Caudate nucleus (tissue), 63 donors: ENCODE measurements at places on chromosomes 3 and 15.

DNA sequence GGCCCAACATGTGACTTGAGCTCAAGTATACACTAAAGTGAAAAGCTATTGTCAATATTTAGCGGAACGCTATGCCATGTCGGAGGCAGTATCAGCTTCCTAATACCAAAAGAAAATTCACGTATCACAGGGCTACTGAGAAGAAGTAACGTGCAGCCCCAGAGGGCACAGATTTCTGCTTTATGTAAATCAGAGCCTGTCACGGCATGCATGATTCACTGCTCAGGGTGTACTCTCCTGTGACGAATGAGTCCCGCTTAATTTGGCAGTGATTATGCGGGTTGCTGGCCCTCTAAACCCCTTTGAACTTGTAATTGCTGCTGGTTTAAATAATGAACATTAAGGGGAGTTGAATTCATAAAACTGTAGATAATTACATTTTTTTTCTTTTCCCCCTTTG is 85.3 kb downstream of the MEIS2 start:
- peak; percentile 71 for DNase-seq

DNA sequence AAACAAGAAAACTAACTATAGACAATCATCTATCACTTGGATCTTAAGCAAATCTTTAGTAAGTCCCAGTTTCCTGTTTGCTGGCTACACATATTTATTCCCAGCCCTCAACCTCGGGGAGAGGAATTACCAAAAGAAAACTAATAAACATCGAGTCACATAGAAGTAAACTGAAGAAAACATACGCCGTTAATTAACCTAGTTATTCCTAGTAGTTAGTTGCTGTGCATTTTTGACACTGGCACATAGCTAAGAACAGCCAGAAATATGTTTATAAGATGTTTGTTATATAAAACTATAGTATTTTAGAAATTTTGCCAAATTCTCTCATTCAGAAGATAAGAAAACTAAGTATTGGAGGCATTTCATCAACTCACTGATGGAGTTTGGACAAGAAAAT is 407.2 kb upstream of the ARHGEF26 start:
- no peak for DNase-seq

- DNase-seq = no peak
Observed at GRCh38 chr3:190303884-190304283, 18.4 kb downstream of the CLDN1 start.

- DNase-seq = no peak
Observed at GRCh38 chr3:134134698-134135415, 105.1 kb upstream of the SLCO2A1 start.

GRCh38 chr3:46660543-46661523 is 32.6 kb downstream of the ALS2CL start:
- DNase-seq = no peak

- DNase-seq = no peak
Observed at GRCh38 chr3:18483226-18483625, 58.1 kb upstream of the SATB1 start.

DNA sequence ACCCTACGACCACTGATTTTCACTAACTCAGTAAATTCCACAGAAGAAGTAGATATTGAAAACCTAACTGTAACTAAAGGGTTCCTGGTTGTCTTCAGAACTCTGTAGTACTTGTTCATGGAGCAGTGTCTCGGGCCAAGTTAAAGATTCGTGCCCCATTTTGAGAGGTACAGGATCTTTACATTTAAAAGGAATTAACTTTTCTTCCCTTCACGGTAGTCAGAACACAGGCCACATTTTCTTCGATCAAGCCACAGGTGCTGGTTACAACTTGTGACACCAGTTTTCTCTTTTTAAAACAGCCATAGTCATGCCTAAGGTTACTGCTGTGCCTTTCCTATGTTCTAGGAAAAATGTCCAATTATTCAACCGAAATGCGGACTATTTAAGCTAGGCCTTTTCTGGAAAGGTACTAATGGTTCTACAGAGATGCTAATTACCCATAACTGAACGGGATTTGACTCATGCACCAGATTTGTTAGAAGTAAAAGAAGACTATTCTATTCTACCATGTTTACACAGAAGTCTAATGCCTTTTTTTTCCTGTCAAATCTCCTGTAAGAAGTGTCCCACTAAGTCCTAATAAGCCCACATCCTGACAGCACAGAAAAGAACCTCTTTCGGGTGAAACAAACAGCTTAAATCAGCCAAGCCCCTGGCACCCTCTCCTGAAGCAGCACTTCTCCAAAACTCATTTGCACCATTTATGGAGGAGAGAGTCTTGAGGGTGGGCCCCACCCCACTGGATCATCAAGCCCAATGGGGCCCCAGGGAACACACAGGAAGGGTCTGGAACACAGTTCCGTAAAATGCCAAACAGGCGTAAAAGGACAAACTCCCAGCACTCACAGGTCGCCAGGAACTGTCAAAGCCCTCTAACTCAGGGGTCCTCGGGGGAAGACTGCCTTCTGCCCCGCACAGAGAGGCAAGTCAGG is 1.9 kb downstream of the LRIG1 start:
- DNase-seq = no peak

GRCh38 chr3:86481031-86481430 is 509.9 kb downstream of the VGLL3 start:
- no peak for DNase-seq

GRCh38 chr3:50172626-50173220 is 17.6 kb downstream of the SEMA3F start:
- DNase-seq = no peak

DNA sequence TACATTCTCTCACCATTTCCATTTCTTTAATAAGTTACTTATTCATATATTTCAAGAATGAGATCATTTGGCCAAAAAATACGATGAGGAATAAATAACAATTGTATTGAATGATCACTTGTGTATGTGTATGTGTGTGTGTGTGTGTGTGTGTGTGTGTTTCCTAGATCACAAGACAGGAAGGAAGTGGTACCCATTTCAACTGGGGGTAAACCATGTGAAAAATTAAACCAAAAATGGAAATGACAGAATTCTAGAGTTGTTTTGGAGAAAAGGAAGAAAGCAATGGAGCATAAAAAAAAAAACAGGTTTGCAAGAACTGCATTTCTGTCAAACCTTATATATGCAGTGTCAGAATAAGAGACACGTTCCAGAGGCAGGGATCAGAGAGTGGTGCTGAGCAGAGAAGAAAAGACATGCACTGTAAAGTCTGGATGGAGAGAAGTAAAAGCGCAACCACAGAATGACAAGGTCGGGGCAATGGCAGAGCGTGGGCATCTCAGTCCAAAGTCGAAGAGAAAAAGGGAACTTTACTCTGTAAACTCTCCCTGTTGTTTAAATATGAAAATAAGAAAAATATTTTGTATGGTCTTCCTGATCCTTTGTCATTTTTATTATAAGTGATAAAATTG is 75.5 kb downstream of the PEX5L start:
- DNase-seq = no peak

DNA sequence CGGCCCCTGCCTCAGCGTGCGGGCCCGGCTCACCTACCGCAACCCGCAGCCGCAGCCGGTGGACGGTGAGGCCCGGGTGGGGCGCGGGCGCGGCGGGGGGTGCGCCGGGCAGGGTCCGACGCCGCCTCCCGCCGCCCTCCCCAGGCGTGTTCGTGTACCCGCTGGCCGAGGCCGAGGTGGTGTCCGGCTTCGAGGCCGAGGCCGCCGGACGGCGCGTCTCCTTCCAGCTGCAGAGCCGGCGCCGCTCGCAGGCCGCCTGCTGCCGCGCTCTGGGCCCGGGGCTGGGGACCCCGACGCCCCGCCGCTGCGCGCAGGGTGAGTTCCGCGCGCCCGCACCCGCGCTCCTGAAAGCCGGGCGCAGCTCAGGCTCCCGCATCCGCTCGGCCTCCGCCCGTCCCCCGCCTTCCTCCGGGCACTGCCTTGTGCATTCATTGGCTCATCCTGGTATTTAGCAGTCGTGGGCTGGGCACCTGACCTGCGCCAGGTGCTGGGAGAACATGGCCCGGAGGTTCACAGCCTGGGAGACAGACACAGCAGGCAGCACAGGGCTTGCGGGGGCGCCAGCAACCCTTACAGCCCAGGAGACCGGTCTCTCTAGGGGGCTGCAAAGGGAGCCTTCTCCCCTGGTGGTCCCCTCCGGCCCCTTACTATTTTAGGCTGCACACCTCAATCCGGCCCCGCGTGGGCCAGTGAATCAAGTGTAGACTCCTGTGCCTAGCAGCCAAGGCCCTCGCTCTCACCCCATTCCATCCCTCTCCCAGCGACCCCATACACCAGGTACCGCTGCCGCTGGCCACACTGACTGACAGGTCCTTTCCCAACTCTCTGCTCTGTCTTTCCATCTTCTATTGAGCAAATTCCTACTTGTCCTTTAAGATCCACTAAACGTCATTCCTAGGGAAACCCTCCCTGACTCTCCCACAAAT is 1.5 kb downstream of the VWA5B2 start:
- DNase-seq = no peak

DNA sequence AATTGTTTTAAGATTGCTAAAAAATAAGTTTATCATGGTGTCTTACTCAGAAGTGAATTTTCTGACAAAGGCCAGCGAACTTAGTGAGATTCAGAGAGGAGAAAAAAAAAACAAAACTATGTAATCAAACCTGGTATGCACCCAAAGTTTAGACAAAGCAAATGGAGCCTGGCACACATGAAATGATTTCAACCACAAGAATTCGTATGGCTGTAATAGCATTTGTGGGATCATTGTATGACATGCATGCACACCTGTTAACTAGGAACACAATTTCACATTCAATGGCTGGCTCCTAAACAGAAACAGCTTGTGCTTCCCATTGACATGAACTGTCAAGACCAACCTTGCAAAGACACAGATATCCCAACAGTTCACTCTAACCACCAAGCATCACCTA is 94.6 kb downstream of the ZIC4 start:
- DNase-seq = no peak

DNA sequence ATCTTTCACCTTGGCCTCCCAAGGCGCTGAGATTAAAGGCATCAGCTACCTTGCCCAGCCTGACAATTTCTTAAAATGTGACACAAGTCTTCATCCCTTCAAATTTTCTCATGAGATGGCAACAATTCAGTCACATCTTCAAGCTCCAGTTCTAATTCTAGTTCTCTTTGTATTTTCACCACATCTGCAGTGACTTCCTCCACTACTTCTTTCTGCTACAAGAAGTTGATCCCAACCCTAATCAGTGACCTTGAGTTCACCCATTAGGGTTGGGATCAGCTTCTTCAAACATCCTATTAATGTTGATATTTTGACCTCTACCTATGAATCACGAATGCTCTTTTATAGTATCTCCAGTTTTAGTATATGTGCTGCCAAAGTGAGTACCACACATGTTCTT is 59.8 kb downstream of the TRIM71 start:
- DNase-seq = no peak

- DNase-seq = no peak
Observed at GRCh38 chr15:36263666-36264065, 315.8 kb upstream of the CDIN1 start.

- no peak for DNase-seq
Observed at GRCh38 chr3:50411229-50411628, 51.9 kb upstream of the TMEM115 start.

- no peak for DNase-seq
Observed at GRCh38 chr3:138082085-138082991, 33.1 kb downstream of the DZIP1L start.

GRCh38 chr3:50241163-50241562 is 5.2 kb downstream of the GNAI2 start:
- no peak for DNase-seq

DNA sequence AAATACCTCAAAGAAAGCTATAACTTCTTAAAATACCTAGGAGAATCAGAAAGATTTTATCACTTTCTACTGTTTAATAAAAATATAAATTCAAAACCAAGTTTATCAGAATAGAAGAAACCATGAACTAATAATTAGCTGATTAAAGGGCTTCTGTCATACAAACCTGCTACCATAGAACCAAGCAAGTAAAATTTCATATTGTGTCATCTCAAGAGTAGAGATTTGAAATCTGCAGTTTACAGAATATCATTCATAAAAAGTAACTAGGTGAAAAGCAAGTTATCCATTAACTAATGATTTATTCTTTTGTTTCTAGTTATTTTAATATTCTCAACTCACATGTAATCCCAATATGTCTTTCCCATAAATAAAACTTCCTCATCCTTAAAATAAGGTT is 36.8 kb upstream of the XXYLT1 start:
- no peak for DNase-seq

GRCh38 chr3:37922721-37923568 is 61.3 kb downstream of the CTDSPL start:
- no peak for DNase-seq

DNA sequence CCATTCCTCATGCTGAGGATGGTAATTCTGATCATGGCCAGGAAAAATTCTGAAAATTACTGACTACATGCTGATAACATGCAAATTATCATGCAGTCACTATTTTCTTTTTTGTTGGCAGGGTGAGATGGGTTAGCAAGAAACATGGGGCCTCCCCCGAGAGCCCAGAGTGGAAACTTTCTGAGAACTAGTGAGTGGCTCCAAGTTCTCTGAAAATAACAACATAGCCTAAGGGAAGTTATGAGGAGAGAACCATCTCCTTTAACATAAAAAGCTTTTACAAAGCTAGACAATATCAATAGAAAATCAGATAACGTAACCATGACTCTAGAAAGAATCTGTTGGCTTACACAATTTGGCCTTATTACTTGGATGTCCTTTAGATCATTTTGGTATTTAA is 254.2 kb downstream of the PLOD2 start:
- no peak for DNase-seq

DNA sequence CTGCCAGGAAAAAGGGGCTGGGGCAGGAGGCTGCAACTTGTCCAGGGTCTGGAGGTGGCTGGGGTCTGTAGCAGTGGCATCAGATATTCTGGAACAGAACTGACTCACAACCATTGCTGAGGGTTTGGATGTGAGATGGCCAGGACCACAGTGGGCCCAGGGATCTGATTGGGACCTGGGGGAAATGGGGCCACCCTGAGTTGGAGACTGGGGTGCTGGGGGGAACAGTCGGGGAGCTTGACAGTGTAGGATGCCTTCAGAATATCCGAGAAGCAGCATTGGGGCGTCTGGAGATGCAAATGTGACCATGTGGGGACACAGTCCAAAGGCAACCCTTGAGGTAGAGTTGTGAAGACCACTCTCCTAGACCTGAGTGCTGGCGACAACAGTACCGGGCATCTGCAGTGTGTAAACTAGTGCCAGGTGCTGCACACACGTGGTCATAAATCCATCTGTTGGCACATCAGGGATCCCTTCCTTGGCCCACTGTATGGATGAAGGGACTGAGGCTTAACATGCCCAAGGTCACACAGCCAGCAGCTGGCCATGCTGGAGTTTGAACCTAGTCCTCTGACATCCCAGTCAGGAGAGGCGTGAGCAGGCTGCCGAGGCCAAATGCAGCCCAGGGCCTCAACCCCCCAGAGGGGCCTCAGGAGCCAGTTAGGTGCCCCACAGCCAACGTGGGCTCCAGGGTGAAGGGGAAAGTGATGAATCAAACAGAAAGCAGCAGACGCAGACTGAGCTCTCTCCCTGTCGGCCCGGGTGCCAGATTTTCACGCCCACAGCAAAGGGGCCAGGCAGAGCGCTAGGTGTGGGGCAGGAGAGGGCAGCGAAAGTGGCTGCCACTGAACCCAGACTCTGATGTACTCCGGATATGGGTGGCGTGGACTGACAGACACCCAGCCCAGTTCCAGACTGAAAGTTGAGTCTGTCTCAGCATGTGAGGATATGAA is 18.8 kb downstream of the HEMK1 start:
- DNase-seq = no peak

- no peak for DNase-seq
Observed at GRCh38 chr15:27628486-27628885, 470.6 kb downstream of the OCA2 start.
